ENCODE measurements at places on chromosomes 7 and 10.

- no peak for DNase-seq
Measured at GRCh38 chr10:59108886-59109288, 67.6 kb upstream of the PHYHIPL start.

- DNase-seq, result no peak
Measured at GRCh38 chr7:91019686-91020385, 244.4 kb upstream of the FZD1 start.

GRCh38 chr7:47657126-47657525, 75.2 kb upstream of the TNS3 start:
- DNase-seq, result no peak

GRCh38 chr7:12130609-12131008, 80.5 kb upstream of the TMEM106B start:
- DNase-seq, result no peak

DNA sequence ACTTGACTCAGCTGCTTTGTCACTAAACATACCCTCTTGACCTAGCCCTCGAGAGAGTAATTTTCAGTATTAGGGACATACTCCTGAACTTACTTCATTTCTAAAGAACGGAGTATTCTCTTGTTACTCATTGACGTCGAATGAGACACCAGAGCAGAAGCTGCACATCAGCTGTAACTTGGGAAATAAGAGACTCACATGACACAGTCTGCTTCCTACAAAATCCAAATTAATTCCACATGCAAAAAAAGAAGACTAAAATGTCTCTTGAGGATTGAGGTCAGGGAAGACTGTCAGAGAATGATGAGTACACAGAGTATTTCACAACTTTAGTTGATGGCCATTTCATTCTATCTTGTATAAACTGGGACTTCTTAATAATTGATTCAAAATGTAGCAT, 114.7 kb upstream of the EGFR start:
- no peak for DNase-seq

GRCh38 chr7:80686576-80686975, 48.1 kb downstream of the CD36 start:
- DNase-seq, result no peak

DNA sequence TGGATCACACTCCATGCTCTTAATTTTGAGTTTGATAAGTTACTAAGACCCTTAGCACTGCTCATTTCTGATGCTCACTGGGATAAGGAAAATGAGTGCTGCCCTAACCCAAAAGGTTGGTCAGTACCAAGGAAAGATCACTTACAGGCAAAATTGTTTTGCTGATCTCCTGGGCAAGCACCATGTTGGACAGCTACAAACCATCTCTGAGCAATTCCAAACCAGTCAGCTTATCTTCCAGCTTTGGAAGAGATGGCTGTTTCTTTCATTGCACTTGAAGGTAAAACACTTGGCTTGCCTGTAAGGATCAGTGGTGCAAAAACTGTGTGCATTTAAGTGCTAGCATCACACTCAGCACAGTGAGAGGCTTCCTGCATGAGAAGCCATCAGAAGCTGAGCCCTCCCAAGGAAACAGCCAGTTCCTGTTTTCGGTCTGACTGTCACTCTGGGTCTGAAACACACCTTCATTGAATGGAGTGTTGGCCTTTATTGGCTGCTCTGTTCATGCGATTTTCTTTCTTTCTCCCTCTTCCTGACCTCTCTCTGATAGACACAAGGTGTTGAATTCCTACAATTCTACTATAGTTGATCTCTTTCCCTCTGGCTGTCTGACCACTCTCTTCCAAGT, 126.4 kb upstream of the GHITM start:
- DNase-seq, result no peak

DNA sequence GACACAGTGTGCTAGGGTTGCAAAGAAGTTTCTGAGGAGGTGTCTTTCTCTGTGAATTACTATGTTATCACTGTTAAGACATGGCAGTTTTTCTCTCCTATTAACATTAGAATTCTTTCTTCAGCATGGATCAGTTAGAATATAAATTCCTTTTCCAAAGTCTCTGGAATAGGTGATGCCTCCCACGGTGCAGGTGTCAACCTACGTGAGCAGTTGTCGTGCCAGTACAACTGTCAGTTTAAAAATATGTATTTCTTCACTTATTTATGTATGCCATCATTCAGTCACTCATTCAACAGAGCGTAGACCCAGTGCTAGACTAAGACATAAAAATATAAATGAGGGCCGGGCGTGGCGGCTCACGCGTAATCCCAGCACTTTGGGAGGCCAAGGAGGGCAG, 83.5 kb downstream of the TACC2 start:
- DNase-seq, result no peak

- no peak for DNase-seq
Measured at GRCh38 chr7:112110651-112111050, 95.5 kb downstream of the DOCK4 start.

- no peak for DNase-seq
Measured at GRCh38 chr7:44574287-44574872, 672 bp upstream of the DDX56 start.

- DNase-seq, result no peak
Measured at GRCh38 chr10:112131996-112132395, 51.6 kb downstream of the GPAM start.

GRCh38 chr10:127091354-127091753, 105.0 kb downstream of the INSYN2A start:
- no peak for DNase-seq

DNA sequence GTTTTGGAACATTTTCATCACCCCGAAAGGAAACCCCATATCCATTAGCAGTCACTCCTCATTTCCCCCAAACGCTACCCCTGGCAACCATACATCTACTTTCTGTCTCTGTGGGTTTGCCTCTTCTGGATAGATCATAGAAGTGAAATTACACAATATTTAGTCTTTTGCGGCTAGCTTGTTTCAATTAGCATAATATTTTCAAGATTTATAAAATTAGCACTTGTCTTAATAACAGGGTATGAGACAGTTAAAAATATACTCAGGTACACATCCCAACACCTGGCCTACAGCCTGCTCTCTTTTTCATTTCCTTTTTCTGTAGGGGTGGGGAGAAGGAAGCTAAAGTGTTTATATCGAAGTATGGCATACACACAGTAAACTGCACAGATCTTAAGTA, 81.4 kb upstream of the LRGUK start:
- DNase-seq, result no peak

DNA sequence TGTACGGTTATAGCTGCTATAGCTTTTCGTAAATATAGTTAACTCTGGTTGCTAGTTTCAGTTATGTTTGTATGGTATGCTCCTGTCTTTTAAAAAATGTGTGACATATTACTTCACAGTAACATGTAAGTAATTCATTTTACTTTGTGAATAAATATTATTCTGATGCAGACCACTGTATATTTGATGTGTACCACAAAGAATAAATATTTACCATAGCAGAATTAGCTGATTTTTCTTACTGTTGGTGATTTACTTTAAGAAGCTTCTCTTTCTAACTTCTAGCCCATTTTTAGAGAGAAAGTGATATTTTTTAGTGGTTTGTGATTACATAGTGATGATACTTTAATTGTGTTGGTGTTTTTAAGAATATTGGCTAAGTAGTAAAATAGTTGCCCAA, 292.8 kb downstream of the BBS9 start:
- DNase-seq, result no peak

DNA sequence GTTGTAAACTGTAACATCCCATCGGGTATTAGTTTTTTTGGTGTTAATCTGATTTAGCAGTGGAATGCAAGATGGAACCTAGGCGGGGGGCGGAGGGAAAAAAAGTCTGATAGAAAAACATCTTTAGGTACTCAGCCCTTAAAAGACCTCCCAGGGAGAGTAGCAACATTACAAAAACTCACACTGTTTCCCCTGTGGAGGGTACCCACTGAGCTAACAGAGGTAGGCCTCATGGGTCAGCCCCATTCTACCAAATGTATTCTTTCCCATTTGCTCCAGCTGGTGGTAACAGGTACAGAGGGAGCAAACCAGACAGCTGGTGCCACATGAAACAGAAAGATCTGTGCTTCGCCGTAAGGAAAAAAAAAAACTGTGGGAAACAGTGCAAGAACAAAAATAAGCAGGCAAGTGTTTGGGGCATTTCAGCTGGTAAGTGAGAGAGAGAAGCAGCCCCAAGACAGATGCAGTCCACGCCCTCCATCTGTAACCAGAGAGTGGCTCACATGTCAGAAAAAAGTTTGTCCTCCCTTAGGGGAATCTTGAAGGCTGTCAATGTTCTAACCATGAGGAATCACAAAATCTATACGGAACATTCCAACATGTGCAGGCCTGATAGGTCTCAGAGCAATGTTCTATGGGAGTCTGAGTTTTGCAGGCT, 65.3 kb downstream of the HOXA1 start:
- DNase-seq, result no peak

- DNase-seq, result peak; percentile 63
Measured at GRCh38 chr10:132443605-132443982, 46.6 kb downstream of the PWWP2B start.

- no peak for DNase-seq
Measured at GRCh38 chr10:6083523-6084475, 5.0 kb upstream of the RBM17 start.

GRCh38 chr10:133134411-133135115, 25.5 kb upstream of the KNDC1 start:
- no peak for DNase-seq

DNA sequence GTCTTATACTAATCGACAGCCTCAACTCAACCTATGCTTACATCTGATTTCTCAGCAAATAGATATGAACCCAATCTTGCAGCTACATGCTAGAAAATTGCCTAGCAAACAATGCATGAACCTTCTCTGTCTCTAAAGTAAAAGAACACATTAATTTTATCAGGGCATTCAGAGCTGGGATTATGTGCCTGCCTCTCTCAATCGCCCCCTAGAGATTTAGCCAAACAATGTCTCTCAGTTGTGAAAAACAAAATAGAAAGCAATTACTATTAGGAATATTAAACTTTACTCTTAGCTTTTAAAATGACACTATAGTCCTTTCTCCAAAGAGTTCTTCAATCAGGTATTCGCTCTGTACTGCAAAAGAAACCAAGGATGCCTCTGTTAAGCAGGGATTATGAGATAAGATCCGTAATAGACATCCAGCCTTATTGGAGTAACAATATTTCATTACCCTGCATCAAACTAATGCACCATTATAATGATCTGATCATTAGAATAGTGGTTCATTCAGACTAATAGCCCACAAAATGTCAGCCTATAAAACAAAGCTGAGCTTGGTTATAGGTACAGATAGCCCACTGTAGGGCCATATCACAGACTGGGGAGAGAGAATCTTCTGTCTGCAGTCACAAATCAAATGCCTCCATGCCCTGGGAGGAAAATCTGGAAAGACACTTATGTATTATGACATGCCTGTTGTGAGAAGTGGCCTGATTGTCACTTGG, 736.9 kb downstream of the PARD3 start:
- DNase-seq, result no peak

GRCh38 chr7:102415685-102416225, 17.6 kb upstream of the ORAI2 start:
- DNase-seq, result peak; percentile 26

DNA sequence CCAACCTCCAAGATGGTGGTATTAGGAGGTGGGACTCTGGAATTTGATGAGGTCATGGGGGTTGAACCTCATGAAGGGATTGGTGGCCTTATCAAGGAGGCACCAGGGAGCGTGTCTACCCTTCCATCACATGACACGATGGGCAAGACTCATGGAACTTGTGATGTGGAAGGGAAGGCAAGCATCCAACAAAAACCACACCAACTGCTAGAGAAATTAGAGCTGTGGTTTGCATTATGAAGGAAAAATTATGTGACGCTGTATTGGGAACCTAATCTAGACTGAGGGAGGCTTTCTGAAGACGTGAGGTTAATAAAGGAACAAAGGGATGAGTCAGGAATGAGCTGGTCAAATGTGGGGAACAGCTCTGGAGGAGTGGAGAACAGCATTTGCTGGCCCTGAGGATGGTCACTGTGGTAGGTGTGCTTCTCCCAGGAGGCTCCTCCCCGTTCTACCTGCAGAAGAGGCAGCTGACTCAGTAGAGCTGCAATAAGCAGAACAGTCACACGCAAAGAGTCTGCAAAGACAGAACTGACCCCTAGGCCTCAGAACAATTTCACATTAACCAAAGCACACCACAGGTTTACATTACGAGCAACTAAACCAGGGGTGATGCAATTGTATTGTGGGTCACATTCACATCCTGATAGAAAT, 236.6 kb upstream of the GRB10 start:
- no peak for DNase-seq

GRCh38 chr10:85430991-85431390, 935.6 kb downstream of the GRID1 start:
- DNase-seq, result no peak

DNA sequence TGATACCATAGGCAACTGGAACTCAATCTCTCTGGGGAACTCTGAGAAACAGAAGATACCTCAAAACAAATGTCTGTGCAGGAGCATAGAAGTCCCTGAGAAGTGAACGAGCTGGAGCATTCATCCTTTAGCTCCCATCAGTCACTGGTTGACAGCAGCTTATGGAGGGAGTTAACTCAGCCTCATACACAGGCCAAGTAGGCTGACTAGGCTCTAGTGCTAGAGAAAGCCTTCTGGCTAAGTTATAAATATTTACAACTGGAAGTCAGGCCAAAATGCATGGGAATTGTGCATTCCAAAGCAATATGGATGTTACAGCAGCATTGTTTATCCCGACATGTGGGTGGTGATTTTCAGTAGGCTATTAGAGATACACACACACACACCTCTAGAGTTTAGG, 66.5 kb downstream of the ANK3 start:
- no peak for DNase-seq

DNA sequence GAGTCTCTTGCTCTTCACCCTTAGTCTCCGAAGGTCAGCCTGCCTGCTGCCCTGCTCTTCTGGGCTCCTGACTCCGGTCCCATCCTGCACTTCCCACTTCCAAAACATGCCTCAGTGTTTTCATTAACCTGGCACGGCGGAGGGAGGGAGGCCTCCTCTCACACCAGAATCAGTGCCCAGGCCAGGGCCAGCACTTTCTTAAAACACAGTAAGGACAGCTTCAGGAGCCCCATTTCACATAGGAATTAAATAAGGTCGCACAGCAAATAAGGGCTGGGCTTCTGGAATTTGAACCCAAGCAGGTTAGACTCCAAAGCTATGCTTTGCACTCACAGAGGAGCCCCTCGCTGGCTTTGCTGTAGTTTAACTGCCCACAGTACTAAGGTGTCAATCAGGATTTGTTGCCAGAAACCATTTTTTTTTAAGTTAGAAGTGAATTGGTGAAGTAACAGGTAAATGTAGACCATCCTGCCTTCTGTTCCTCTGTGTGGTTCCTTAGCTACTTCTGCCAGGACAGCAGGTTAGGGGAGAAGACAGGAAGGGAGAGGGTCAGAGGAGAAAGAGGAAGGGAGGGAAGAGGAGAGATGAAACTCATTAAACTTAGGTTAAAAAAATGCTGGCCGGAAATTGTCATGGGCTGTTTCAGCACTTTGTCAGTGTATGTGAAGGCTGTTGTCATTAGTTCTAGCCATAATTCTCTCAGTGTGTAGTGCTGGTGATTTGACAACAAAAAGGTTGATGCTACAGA, 1.1 kb downstream of the RASSF4 start:
- DNase-seq, result no peak

All from activated CD8-positive, alpha-beta memory T cell treated with anti-CD3 and anti-CD28 coated beads for 1 hour (primary cell).